ENCODE measurements at places on chromosomes 2 and 18.

DNA sequence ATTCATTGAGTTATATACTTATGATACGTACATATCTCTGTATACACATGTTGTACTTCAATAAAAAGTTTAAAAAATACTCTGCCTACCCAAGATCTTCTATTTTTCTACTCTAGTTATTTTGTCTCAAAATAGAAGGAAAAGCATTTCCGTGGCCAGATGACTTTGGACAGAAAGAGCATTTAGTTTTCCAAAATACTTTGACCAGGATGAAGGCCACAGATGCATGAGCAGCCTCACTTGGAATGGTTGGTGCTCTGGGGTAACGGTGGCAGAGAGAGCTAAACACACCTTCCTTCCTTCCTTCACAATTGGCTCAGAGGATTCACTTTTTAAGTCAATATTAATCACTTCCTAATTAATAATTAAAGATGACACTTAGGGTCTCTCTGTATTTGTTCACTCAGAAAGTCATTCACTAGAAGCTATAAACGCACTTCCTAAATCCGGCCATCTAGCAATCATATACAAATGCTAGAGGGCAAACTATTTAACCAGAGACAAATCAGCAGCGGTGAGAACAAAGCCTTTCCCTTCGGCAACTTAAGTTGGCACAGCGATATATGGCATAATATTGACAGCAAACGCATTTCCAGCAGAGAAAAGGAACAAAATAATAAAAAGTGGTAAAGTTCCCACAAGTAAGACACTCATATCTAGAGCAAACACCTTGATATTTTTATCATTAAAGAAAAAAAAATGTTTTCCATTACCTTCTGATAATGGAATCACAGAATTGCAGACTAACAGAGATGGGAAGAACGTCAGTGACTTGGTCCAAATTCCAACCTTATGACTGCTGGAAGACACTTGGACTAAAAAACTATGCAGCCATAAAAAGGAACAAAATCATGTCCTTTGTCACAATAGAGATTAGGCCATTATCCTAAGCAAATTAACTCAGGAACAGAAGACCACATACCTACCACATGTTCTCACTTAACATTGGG, 55.9 kb upstream of the NARS1 start:
- DNase-seq, result no peak

GRCh38 chr18:2495381-2495780, 75.9 kb downstream of the METTL4 start:
- no peak for DNase-seq

DNA sequence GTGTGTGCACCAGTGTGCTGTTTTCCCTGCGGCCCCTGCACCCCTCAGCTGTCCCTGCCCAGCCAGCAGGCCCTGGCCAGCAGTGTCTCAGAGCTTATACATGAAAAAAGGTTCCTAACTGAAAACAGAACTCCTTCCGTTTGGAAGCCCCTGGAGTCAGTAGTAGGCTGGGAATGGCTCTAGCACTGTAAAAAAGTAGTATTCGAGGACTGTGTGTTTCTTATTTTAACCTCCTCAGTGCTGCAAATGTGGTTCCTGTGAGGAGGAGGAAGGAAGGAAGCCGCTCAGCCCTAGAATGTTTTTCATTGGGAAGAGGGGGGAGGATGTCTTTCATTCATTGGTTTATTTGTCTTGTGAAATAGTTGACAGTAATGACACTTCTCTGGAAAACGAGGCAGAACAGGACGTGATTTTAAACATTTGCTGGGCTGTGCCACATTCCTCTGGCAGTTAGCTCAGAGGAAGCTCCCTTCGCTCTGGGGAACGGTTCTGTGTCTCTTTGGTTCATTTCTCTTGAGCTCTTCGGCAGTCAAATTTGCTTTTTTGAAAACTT, 103.5 kb downstream of the SPTBN1 start:
- DNase-seq, result peak; percentile 77

DNA sequence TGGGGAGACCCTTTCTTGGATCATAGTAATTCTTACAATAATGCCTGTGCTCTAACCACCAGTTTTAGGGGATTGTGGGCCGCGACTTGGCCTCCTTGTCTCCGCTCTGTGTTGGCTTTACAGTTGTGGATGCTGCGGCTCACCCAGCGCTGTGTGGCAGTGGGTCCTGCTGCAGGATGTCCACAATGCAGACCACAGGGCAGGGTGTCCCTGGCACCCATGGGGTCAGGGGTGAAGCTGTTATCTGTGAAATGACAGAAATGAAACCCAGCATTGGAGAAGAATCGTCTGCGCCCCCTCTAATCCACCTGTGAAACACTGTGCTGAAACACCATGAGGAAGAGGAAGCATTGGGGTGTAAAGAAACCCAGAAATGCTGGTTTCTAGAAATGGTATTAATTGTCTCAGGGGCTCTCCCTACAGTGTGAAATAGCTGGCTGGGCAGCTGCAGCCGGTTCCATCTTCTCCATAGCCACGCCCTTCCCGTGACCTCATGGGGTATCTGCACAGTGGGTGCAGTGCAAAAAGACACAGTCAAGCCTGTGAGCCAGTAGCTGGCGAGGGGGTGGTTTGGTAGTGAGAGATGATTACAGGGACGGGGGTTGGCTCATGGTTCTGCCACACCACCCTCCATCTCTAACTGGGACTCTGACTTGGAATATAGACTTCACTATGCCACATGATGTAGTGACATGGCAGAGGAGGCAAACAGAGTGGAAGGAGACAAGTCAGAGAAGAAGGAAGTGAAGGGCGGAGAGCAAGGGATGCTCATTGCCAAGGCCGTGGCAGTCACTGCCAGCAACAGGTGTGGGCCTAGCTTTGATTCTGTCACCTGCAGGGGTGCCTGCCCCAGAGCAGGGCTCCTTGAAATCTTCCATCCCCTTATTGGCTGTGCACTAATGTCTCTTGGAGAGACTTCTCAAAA, 16.2 kb downstream of the INPP4A start:
- DNase-seq, result no peak

- DNase-seq, result peak; percentile 10
Observed at GRCh38 chr18:65753520-65753919, 2.7 kb downstream of the CDH7 start.

GRCh38 chr18:45275367-45276113, 339.7 kb upstream of the SLC14A2 start:
- DNase-seq, result peak; percentile 9
